ENCODE measurements at places on chromosomes 3 and 15.

- DNase-seq: no peak
Observed at GRCh38 chr15:39321977-39322376, 258.9 kb upstream of the THBS1 start.

DNA sequence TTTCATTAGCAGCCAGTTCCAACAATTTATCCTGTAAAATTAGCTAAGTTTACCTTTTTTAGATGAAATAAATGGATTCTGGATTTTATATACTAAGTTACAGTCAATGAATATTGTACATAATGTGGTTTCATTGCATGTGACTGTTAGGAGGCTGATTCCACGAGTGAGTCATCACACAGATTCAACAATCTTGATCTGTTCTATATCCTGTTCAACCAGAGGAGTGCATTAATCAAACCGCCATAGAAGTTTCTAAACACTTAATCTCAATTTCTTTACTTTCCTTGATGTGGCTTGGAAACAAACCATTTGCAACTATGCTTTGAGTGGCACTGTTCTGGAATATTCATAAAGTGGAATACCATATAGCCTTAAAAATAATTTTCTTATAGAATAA lies 15.3 kb downstream of the DNAJC13 start:
- no peak for DNase-seq

DNA sequence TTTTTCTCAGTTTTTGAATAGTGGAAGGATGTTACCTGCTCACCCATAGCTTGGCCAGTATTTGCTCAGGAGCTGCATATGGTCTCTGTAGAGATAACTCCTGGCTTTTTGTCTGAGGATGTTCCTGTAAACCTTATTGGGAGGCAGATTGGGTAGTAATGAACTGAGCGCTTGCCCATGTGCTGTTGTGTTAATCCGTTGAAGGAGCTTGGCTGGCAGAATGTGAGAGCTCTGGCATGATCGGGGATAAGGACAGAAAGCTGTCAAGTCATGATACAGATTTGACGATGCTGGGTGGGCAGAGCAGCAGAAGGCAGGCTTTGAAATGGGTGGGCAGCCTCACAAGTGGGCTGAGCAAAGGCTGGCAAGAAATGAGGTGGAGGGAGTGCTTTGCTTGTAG lies 27.4 kb downstream of the SH3GL3 start:
- no peak for DNase-seq

- no peak for DNase-seq
Observed at GRCh38 chr3:186090901-186091300, 18.0 kb downstream of the ETV5 start.

GRCh38 chr3:64508140-64508539 lies 179.7 kb downstream of the ADAMTS9 start:
- DNase-seq: no peak

- no peak for DNase-seq
Observed at GRCh38 chr15:51253366-51253765, 85.0 kb downstream of the CYP19A1 start.
